ENCODE measurements at places on chromosomes 1 and 21.

DNA sequence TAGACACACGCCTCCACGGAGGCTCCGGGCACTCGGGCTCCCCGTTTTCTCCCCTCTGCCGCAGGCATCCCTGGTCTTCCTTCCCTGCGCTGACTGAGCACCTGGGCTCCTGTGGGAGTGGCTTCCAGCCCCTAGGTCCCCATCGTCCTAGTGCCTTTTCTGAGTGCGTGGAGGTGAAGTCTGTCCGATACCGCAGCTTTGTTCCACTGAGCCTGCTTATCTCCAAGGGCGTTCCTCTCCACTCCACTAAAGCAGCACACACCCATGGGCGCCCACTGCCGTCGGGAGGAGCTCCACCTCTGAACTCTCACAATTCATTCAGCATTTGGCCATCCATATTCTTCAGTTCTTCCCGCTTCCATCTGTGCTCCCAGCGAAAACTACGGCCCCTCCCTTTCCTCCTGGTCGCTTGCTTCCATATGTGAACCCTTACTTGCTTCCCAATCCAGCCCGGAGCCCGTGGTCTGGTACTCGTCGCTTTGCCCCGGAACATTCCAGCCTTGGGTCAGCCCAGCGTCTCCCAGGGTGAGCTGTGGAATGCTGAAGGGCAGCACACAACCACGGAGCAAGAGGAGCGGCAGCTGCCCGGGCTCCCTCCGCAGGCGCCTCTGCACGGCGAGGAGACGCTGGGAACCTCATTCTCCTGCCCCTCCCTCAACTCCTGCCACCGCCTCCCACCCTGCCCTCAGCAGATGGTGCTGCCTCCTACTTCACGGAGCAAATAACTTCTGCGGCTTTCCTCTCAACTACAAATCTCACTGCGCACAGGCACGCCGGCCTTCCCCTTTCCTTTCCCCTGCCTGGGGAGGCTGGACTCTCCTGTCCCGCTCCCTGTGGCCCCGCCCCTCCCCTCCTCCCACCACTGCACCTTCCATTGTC, 27.5 kb downstream of the ATP8B2 start:
- DNase-seq = no peak

- DNase-seq = no peak
Observed at GRCh38 chr1:11569551-11569950, 84.7 kb downstream of the FBXO2 start.

- DNase-seq = no peak
Observed at GRCh38 chr1:25817840-25818501, 1.8 kb upstream of the MTFR1L start.

- DNase-seq = no peak
Observed at GRCh38 chr1:89974696-89975470, 20.0 kb upstream of the ZNF326 start.

- DNase-seq = peak; percentile 7
Observed at GRCh38 chr1:230139315-230139714, 72.3 kb downstream of the GALNT2 start.

- DNase-seq = no peak
Observed at GRCh38 chr21:37202221-37203110, 64.7 kb downstream of the VPS26C start.

GRCh38 chr1:13443335-13443979, 33.2 kb downstream of the PRAMEF20 start:
- no peak for DNase-seq

DNA sequence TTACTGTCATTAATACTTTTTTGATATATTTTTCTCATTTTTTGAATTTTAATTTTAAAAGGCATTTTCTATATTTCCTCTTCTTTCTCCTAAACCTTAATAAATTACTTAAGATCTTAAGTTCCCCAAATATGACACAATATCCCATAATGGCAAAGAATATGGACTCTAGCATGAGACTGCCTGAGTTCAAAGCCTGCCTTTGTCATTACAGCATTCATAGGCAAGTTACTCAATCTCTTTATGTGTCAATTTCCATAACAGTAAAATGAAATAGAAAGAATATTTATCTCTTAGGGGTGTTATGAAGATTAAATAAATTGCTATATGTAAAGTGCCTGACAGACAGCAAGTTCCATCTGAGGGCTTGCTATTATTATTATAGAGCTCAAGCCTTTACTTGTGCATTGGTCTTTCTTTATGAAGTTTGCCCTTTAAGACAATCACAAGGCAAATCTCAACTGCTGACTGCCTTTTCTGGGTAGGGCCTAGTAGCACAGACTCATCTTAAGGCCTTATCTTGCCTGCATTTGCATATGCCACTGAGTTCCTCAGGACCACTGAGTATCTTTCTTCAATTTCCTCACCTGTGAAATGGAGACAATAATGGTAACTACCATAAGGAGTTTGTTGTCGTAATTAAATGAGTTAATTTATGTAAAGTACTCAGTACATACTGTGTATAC, 231.0 kb downstream of the NRIP1 start:
- no peak for DNase-seq
